ENCODE measurements at places on chromosomes 7 and 10.

DNA sequence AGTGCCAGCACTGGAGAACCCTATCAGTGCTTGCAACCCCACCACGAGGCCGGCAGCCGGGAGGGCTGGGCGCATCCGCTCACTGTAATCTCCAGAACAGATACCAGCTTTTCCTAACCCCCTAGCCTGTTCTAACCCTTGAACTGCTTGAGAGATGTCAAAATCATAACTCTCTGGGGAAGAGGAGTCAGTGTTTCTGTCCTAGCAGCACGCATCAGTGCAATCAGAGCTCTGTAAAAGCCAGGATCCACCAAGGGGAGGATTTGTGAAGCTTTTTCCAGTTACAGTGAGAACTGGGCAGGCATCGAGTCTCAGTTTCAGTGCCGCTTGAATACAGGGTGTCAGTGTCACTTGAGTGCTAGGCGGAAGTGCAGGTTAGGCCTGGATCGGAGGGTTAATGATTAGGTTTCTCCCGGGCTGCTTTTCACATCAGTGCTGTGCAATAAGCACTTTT, 104.5 kb upstream of the INSYN2A start:
- DNase-seq: no peak

- no peak for DNase-seq
Measured at GRCh38 chr7:57176928-57177635, 44.8 kb upstream of the ZNF479 start.

- DNase-seq: no peak
Measured at GRCh38 chr10:99523251-99523773, 9.4 kb upstream of the NKX2-3 start.

- no peak for DNase-seq
Measured at GRCh38 chr10:15877836-15878576, 17.7 kb upstream of the MINDY3 start.

GRCh38 chr7:121000081-121000983, 11.8 kb downstream of the CPED1 start:
- DNase-seq: peak; percentile 69

- no peak for DNase-seq
Measured at GRCh38 chr10:127840884-127841283, 51.9 kb downstream of the CLRN3 start.

- peak; percentile 8 for DNase-seq
Measured at GRCh38 chr10:24503461-24504320, 220.0 kb downstream of the ARHGAP21 start.

GRCh38 chr7:65907501-65908198, 34.8 kb downstream of the VKORC1L1 start:
- no peak for DNase-seq

DNA sequence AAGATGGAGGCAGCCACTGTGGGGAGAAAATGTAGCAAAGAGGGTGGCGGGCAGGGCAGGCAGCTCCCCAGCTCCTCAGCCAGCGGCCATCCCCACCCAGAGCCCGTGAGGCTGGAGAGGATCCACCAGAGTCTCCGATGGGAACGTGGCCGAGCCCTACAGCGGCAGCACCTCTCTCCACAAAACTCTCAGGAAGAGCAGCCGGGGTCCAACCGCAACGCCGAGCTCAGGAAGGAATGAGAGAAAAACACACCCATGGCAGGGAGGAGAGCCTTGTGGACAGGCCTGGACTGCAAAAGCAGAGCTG, 54.0 kb upstream of the ADGRA1 start:
- no peak for DNase-seq

All from suppressor macrophage treated with lipopolysaccharide for 1 hour (primary cell).